ENCODE measurements at places on chromosomes 13 and 19.

GRCh38 chr13:79307433-79307861 lies 98.6 kb downstream of the RBM26 start:
- peaks cover 2% of the 10 kb centered on the region for H3K27me3 ChIP-seq
- no peak for DNase-seq
- H3K27ac ChIP-seq, result no peak overlapping the region
- H3K36me3 ChIP-seq, result no peaks in the 10 kb centered on the region
- H3K4me3 ChIP-seq, result no peak overlapping the region

- no peaks in the 10 kb centered on the region for H3K27me3 ChIP-seq
- no peaks in the 10 kb centered on the region for H3K36me3 ChIP-seq
- no peak for DNase-seq
- no peak overlapping the region for H3K4me3 ChIP-seq
- H3K4me1 ChIP-seq, result no peaks in the 10 kb centered on the region
These were observed 49.6 kb downstream of the THSD1 start for GRCh38 chr13:52356327-52356726.

DNA sequence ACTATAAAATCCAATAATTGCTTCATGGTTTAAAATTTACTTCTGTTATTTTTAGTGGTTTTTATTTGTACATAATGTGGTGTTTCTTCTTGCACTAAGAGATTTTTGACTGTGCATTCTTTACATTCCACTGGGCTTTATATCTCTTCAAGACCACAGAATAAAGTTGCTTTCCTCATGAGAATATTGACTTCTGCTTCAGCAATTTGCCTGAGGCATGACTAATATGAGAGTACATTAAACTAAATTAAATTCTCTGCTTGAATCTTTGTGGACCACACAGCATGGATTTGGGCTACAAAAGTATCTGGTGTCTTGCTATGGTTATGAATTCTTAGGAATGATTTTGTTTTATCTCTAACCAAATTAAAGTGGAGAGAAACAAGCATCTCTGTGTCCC lies 1463.4 kb upstream of the PCDH20 start:
- H3K4me3 ChIP-seq, result no peak overlapping the region
- no peak overlapping the region for H3K27ac ChIP-seq
- H3K36me3 ChIP-seq, result no peaks in the 10 kb centered on the region
- no peaks in the 10 kb centered on the region for H3K4me1 ChIP-seq
- H3K27me3 ChIP-seq, result no peaks in the 10 kb centered on the region

DNA sequence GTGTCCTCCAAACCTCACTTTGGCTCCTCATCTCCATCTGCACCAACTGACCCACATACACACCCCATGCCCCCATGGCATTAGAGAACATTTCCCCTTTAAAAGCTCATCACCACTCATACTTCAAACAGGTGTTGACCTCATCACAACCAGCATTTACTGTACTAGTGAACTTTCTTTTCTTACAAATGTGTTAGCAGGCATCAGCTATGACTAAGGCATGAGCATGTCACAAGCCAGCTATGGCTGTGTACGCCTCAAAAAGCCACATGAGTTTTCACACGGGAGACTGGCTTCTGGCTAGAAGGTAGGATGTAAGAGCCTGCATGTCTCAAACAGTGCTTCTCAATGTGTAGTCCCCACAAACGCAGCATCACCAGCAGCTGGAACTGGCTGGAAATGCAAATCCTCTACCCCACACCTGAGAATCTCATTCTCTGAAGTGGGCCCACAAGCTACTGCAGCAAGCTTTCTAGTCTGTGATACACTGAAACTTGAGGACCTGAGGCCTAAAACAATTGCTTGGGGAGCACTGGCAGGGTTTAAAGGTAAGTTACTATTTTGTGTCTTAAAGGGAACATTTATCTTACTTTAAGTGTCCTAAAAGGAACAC lies 66.8 kb downstream of the TUBGCP3 start:
- H3K36me3 ChIP-seq, result peaks cover 4% of the 10 kb centered on the region
- H3K4me3 ChIP-seq, result no peak overlapping the region
- H3K27ac ChIP-seq, result no peak overlapping the region
- H3K27me3 ChIP-seq, result no peaks in the 10 kb centered on the region
- no peak for DNase-seq
- peaks cover 8% of the 10 kb centered on the region for H3K4me1 ChIP-seq

DNA sequence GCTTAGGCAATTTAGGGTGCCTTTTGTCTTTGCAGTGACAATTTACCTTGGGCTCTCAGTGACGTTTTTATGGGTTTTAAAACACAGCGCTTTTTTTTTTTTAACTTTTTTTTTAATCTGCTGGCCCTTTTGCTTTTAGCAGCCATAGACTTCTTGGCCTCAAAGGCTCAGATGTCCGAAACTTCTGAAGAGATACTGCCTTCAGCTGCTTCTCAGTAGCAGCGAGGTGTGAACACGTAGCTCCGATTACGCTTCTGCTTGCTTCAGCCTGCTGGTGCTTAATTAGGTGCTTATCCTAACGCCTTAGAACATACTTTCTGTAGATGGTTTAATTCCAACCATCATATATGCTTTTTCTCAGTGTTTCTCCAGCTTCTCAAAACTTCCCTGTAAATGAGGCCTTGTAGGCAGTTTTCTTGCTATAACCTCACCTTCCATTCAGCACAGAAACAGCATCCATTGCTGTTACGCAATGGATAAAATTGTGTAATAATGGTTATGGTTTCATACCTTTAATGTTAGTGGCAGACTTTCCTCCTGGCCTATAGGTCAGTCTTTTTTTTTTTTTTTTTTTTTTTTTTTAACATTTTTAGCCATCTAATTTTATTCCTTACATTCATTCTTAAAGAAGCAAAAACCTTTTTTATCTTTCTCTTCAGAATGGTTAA lies 723.9 kb downstream of the GPC5 start:
- H3K27ac ChIP-seq, result no peak overlapping the region
- H3K4me1 ChIP-seq, result no peaks in the 10 kb centered on the region
- no peak overlapping the region for H3K4me3 ChIP-seq
- DNase-seq, result no peak
- no peaks in the 10 kb centered on the region for H3K36me3 ChIP-seq

GRCh38 chr13:108044954-108045353 lies 170.4 kb downstream of the LIG4 start:
- H3K27ac ChIP-seq, result peak overlapping the region; percentile 84
- H3K27me3 ChIP-seq, result peaks cover 2% of the 10 kb centered on the region
- DNase-seq, result peak; percentile 60

GRCh38 chr13:80612804-80613203 lies 271.9 kb upstream of the SPRY2 start:
- peaks cover 7% of the 10 kb centered on the region for H3K4me1 ChIP-seq
- H3K27ac ChIP-seq, result no peak overlapping the region
- H3K36me3 ChIP-seq, result no peaks in the 10 kb centered on the region
- H3K4me3 ChIP-seq, result no peak overlapping the region
- no peaks in the 10 kb centered on the region for H3K27me3 ChIP-seq

DNA sequence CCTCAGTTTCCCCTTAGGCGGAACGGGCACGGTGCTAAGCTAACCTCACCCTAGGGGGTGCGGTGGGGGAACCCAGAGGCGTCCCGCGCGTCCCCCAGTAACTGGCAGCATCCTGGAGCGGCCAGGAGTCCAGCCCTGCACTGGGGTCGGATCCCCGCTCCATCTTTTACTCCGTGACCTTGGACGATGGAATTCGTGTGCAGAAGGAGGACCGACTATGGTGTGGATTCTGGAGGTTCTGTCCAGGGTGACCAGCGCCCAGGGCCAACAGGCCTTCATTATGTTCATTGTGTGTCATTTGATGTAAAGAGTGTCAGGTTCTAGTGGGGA lies 630 bp downstream of the SPPL2B start:
- H3K36me3 ChIP-seq, result no peaks in the 10 kb centered on the region
- H3K27ac ChIP-seq, result peak overlapping the region; percentile 96
- peak; percentile 17 for DNase-seq
- H3K4me1 ChIP-seq, result peaks cover 44% of the 10 kb centered on the region

GRCh38 chr13:112955271-112955937 lies 13.6 kb upstream of the MCF2L start:
- no peaks in the 10 kb centered on the region for H3K36me3 ChIP-seq
- peaks cover 3% of the 10 kb centered on the region for H3K27me3 ChIP-seq
- DNase-seq, result no peak
- peaks cover 27% of the 10 kb centered on the region for H3K4me1 ChIP-seq

DNA sequence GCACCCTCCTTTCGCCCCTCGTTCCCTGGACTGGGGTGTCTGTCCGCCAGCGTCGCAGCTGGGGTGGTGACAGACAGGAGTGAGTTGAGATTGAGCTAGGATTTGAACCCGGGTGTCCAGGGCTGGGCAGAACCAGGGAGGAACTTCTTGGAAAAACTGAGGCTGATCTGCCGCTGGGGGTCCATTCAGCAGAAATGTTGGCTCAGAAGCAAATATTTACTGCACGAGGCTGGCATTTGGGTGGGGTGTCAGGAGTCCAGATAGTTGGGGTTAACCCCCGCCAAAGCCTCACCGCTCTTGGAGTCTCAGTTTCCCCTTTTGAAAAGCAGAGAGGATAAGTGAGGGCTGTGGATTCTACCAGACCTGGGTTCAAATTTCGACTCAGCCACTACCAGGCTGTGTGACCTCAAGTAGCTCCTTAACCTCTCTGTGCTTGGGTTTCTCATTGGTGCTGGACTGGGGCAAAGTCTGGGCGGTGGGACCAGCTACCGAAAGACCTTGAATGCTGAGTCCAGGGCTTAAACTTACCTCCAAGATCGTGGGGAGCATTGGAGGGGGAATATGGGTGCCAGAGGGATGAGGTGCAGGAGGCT lies 20.9 kb downstream of the MAST3 start:
- peak overlapping the region; percentile 8 for H3K27ac ChIP-seq
- H3K36me3 ChIP-seq, result no peaks in the 10 kb centered on the region
- peaks cover 7% of the 10 kb centered on the region for H3K4me1 ChIP-seq
- no peak for DNase-seq

DNA sequence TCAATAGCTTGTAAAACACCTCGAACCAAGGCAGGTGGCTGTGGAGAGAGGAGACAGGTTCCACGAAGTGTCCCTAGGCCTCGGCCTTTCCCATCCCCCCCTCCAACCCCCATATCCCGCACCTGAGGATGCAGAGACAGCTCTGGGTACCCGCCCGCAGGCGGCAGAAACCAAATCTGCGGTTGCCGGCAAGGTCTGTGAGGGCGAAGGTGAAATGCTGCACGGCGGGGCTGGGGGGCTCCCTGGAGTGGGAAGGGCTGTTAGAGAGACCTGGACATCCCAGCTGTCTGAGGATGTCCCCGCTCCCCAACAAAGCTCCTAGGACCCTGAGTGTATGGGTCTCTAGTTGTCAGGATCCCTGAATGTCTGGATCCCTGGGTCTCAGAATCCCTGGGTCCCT lies 2.8 kb downstream of the DENND1C start:
- no peaks in the 10 kb centered on the region for H3K4me1 ChIP-seq
- H3K27ac ChIP-seq, result no peak overlapping the region
- peaks cover 4% of the 10 kb centered on the region for H3K36me3 ChIP-seq
- no peak for DNase-seq
- H3K4me3 ChIP-seq, result no peak overlapping the region

GRCh38 chr13:104318121-104318520 lies 1251.9 kb upstream of the SLC10A2 start:
- H3K36me3 ChIP-seq, result peaks cover 4% of the 10 kb centered on the region
- H3K27me3 ChIP-seq, result peaks cover under 1% of the 10 kb centered on the region
- no peak for DNase-seq
- no peaks in the 10 kb centered on the region for H3K4me1 ChIP-seq

DNA sequence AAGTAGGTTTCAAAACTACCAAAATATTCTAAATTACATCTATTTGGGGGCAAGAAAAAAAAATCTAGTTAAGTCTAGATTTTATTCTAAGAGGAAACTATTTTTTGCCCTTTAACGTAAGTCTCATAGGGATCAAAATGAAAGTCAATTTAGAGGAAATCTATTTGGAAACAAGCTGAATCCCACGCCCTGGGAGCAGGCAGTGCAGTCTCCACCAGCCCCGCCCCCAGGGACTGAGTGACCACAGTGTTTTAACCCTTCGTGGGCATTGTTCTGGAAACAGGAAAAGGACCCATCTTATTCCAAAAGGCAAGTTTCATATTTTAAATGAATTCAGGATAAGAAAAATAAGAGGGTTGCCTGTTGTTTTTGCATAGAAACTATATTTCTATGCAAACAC lies 209.7 kb downstream of the SPRY2 start:
- H3K36me3 ChIP-seq, result no peaks in the 10 kb centered on the region
- peak; percentile 86 for DNase-seq
- no peak overlapping the region for H3K27ac ChIP-seq
- no peaks in the 10 kb centered on the region for H3K27me3 ChIP-seq
- H3K4me3 ChIP-seq, result peak overlapping the region; percentile 25
- H3K4me1 ChIP-seq, result peaks cover 32% of the 10 kb centered on the region

Measured in glutamatergic neuron (in vitro differentiated cells).